ENCODE measurements at places on chromosomes 11 and 22. TPM values are rescaled to one million over a fixed set of nuclear protein-coding genes. Genes with fewer than 3 reads are reported as not detected.

DNA sequence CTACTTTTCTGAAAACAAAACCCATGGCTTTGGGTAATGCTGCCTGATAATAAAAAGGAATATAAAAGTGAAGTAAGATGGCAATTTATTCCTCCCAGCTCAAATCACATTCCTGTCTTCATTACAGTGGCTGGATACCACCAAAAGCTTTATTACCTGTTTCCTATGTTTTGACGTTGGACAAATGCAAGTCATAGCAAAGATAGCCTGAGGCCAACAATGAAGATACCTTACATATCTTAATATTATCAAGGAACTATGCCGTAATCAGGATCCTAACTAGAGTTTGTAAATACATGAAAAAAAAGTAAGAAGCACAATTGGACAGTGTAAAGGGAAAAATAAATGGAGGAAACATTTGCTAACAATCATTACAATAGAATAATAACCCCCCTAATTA, 202.4 kb downstream of the SOX6 start:
- no peak for DNase-seq

DNA sequence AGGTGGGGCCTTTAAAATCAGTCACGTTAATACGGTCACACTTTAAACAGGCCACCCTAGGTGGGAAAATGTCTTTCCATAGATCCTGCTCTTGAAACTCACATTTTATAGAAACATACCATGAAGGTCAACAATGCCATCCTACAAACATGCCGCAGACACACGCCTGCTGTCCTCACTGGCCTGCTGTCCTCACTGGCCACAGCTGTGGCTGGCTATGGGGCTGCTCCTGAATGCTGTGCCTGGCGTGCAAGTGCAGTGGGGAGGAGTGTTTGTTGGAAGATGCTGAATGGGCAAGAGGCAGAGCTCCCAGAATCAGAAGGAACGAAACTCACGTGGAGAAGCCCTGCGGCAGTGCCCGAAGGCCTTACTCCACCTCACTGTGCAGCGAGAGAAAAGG, 106.2 kb upstream of the BID start:
- no peak for DNase-seq

- DNase-seq, result no peak
Observed at GRCh38 chr22:28410050-28410816, 269.4 kb downstream of the TTC28 start.

GRCh38 chr11:33835143-33835878, 56.6 kb downstream of the LMO2 start:
- DNase-seq, result no peak

GRCh38 chr11:116731097-116731761, 41.6 kb downstream of the BUD13 start:
- no peak for DNase-seq

- no peak for DNase-seq
Observed at GRCh38 chr11:2911088-2911784, 18.0 kb downstream of the PHLDA2 start.

DNA sequence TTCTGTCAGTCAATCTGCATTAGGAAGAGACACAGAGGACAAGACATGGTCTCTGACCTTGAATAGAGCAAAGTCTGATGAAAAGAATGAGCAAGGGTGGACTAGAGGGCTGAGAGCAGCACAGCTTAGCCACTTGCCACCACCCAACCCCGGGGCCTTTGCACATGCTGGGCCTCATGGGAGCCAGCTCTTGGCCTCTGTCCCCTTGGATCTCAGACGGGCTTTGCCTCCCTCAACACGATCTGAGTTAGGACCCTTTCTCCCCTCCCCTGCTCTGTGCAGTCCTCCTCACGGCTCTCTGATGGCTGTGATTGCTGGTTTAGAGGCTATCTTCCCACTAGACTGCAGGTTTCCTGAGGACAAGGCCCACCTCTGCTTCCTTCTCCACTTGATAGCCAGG, 131.6 kb upstream of the B3GAT1 start:
- DNase-seq, result peak; percentile 27

The CNGA4 gene
- not detected for total RNA-seq

DNA sequence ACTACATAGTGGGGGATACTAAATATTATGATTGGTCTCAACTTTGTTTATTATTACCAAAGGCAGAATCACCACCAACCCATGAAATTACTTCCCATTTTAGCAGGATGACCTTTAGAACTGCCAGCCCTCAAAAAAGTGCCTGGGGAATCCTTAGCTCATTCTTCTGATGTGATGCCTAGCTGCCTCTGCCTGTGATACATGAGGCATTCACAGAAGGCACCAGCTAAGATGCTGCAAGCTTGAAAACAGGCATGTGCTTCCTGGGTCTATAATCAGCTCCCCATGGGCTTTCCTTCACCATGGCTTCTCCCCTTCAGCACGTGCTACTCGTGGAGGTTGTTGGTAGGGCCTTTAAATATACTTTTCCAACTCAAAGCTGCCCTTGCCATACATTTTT, 50.4 kb upstream of the ARHGAP20 start:
- no peak for DNase-seq

DNA sequence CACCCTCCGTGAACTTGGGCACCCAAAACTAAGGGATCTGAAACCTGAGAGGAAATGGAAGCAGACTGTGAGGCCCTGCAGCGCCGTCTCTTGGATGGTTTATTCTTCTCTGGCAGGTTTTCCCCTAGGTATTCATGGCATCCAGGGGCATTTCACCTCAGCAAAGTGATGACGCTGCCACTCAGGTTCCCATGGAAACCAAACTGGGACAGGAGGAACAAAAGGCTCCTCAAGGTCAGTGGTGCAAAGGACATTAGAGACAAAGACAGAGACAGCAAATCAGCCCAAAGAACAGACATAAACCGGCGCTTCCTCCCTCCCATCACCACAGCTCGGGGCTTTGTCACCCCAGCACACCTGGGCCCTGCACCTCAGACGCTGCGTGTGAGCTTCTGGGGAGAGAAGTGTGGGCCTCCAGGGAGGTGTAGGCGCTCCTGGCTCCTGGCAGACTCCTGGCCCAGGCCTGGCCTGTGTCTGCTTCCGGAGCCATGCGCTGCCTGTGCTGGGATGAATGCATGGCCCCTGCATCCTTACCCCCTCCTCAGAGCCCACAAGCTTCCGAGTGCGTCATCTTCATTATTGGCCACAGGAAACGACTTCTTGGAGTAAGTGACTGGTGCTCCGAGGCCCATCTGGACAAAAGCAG, 5.9 kb downstream of the TP53AIP1 start:
- no peak for DNase-seq

DNA sequence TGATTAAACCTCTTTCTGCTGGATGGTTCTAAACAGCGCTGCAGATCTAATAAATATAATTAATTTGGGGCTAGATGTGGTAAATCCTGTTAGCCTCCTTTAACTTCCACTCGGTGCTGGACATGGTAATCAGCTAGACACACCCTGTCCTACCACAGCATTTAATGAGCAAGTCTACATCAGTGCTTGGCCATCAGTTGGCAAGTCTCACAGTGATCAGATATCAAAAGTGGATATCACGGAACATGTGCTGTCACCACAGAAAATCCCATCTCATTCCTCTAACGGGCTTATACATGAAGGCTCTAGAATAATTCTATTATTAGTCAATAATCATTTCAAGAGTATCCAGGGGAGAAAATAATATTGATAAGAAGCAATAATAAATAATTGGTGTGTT, 5.6 kb upstream of the USP28 start:
- DNase-seq, result no peak

DNA sequence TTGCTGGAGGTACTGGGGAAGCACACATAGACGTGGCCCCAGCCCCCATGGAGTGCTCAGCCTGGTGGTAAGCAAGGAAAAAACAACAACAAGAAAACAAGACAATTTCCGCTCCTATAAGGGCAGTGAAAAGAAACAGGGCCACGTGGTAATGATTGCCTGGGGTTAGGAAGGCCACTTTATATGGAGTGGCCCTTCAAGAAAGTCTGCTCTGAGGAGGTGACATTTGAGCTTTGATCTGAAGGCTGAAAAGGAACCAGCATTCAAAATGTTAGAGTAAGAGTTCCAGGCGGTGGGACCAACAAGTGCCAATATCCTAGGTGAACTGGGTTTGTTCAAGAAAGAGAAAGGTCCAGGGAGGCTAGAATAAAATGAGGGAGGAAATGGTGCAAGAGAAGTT, 87.6 kb downstream of the SCN3B start:
- DNase-seq, result no peak

The GAL3ST1 gene
- not detected for total RNA-seq

GRCh38 chr11:12205330-12205729, 94.9 kb downstream of the MICAL2 start:
- no peak for DNase-seq

- no peak for DNase-seq
Observed at GRCh38 chr11:10646681-10647355, 46.7 kb downstream of the IRAG1 start.

GRCh38 chr11:72716290-72716689, 35.9 kb downstream of the ARAP1 start:
- DNase-seq, result no peak

The CCDC73 gene
- 0.47 TPM for total RNA-seq

DNA sequence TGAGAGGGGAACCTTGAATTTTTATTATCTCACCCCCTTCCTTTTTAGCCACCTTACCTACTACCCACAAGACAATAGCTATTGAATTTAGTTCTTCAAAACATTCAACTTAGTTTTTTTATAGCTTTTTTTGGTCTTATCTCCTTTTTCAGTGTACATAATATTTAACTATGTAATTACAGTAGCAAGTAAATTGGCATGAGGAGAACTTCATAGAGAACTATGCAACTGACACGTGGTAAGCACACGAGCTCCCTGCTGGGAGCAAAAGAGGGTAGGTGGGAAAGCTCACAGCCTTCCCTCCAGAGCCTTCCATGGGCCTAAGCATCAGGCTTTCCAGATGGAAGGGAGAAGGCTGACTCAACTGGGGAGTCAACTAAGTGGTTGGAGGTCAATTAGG, 22.1 kb upstream of the ZDHHC13 start:
- DNase-seq, result no peak

The NOL12 gene
- 49.9 TPM for total RNA-seq

DNA sequence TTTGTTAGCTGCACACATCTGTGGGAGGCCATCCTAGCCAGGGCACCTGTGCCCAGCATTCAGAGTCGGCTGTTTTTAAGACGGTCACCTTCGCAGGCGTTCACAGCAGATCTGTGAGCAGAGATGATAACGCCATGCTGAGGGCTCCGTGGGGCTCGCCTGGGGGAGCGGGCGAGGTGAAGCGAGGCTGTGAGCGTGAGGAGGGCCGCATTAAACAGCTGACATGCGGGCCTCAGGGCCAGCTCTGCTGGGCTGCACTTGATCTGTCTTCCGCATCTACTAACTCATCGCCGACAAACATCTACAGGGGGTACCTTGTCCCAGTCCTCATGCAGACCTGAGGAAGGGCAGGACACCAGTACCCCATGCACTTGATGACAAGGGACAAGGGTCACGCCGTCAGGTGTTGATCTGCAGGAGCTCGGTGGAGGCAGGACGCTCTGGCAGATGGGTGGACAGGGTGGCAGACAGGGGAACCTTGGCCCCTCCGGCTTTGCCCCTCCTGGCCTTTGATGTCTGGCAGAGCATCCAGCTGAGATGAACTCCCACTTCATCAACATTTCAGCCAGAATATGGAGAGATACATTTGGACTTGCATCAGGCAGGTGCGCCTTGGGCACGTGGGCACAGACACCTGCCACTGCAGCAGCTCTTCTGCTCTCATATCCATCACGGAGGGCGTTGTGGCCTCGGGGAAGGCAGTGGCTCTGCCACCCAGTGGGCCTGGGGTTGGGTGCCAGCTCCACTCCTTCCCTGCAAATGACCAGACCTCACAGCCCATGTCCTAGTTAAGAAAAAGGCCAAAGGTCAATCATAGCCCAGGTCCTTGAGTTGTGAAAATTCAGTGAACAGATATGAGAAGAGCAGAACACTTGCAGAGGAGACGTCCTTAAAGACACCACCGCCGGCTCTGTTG, 822.9 kb downstream of the BRD1 start:
- peak; percentile 19 for DNase-seq

DNA sequence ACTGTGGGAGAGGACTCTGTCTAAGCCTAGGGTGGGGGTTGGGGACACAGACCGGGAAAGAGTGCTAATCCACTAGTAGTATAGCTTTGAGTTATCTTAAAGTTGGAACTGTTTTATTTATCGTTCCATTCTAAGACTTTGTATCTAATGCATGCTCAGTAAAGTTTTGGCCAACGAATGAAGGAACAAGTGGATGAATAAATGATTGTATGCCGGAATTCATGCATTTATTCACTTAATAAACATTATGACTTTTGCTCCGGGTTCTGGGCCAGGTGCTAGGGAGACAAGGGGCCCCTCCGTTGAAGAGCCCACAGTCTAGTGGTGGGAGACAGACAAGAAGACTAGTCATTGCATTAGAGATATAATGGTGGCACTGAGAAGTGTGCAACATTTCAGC, 645 bp downstream of the RNF121 start:
- no peak for DNase-seq

- no peak for DNase-seq
Observed at GRCh38 chr11:11107076-11107723, 245.8 kb downstream of the CSNK2A3 start.

DNA sequence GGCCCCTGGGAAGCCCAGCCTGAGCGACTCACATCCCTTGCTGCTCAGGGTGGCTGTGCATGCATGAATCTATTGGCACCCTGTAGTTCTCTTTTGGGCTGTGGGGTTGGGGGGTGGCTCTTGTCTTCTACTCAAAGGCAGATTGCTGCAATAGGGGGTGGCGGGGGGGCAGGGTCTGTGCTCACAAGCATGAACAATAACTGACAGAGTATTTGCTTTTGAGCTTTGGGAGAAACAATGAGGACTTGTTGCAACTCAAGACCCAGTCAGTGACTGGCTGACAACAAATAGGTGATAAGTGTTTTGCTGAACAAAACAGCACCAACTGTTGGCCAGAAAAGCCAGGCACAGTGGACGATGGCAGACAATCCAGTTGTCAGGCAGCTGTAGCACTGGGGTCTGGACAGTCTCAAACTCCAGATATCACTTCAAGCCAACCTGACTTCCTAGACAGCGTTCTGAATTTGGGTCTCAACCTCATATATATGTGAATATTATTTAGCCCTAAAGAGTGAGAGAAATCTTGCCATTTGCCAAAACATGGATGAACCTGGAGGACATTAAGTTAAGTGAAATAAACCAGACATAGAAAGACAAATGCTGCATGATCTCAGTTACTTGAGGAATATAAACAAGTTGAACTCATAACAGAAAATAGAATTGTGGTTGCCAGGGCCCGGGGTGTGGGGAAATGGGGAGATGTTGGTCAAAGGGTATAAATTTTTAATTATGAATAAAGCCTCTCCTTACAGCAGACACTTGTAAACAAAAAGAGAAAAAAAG, 61.7 kb downstream of the ME3 start:
- DNase-seq, result no peak

The IL18 gene
- total RNA-seq, result not detected

The TALDO1 gene
- 249 TPM for total RNA-seq

GRCh38 chr11:62513626-62514025, 33.0 kb downstream of the AHNAK start:
- DNase-seq, result no peak

The ROBO3 gene
- total RNA-seq, result 11.1 TPM
